ENCODE measurements at places on chromosomes 2 and 18.

- peak; percentile 54 for DNase-seq
Measured at GRCh38 chr2:238657132-238658053, 190.5 kb upstream of the TWIST2 start.

DNA sequence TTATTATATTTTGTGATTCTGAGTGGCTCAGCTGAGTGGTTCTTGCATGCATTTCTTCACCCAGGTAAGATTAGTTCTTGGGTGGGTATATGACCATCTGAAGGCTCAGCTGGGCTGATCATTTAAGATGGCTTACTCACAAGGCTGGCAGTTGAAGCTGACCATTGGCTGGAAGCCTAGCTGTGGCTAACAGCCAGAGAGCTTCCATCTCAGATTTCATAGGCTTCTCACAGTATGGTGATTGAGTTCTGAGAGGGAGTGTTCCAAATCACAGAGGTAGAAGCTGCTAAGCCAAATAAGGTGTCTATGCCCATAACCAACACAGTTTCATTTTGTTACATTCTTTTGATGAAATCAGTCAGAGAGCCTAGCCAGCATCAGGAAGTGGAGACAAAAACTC lies 117.4 kb upstream of the RPRM start:
- no peak for DNase-seq

DNA sequence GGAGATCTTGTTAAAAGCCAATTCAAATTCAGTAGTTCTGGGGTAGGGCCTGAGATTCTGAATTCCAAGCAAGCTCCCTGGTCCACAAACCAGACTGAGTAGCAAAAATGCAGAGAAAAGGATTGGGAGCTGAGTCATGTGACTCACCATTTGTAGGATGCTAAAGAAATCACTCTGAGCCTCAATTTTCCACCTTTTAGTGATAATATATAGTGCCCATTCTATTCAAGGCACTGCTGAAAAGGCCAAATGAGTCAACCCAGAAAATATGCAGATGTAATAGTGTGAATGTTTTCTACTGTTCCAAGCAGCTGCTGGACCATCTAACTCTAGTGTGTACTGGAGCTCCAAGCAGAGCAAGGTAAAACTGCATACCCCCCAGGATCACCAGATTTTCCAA lies 47.2 kb downstream of the SLC14A2 start:
- DNase-seq = peak; percentile 77

GRCh38 chr18:48885924-48886400 lies 64.8 kb downstream of the SMAD7 start:
- no peak for DNase-seq

DNA sequence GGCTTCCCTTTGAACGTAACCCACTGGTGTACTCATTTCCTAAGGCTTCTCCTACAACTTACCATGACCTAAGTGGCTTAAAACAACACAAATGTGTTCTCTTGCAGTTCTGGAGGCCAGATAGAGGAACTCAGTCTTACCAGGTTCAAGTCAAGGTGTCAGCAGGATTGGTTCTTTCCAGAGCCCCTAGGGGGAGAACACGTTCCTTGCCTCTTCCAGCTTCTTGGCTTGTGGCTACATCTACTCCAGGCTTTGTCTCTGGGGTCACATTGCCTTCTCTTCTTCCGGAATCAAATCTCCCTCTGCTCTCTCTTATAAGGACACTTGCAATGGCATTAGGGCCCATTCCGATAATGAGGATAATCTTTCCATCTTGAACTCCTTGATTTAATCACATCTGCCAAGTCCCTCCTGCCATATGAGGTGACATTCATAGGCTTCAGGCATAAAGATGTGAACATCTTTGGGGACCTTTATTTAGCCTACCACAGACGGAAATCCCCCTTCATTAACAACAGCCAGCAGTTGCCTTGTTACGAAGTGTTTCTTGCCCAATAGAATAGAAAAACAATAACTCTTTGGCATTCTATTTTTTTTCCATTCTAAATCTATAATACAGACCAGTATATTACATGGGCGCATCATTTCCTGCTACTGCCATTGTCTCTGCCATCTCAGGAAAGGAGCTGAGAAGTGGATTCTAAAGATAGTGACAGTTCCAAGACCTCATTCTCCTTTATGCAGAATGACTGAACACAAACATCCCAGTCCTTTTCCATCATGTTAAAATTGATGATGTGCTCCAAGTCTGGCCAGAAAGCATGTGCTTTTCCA lies 362.0 kb downstream of the ZNF521 start:
- no peak for DNase-seq

DNA sequence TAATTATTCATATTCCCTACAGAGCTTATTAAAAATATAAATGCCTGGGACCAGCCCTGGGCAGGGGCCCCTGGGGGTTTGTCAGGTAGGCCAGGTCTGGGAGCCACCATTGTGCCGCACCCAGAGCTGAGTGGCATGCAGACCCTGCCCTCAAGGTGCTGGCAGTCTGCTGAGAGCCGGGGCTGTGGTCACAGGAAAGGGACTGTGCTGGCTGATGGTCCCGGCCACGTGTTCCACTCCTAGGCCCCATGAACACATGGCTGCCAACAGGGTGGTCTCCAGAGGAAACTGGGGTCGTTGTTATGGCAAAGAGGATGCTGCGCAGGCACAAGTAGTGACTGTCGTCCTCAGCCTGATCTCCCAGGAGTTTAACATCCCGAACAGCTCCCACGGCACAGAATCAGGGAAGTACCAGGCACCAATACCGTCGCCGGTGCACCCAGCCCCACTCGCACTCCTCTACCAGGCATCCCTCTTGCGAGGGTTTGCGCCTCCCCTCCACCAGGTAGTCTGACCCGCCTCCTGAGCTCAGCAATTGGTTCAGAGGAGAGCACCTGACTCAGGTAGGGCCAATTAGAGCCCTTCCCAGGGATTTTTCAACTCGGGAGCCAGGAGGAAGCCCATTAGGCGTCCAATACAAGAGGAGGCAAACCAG lies 39.2 kb upstream of the BIN1 start:
- DNase-seq = no peak

DNA sequence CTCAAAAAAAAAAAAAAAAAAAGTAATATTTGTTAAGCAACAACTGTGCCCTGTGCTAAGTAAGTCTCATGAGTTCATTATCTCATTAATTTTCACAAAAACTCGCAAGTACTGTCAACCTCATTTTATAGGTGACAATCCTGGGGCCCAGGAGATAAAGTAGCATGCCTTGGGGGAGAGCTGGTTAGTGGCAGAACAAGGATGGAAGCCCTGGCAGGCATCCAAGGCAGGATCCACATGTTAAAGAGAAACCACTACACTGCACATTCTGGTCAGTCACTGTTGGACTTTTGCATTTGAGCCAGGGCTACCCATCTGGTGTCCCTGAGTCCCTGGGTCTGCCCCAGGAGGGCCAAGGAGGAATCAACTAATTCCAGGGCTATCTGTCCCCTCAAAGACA lies 54.6 kb downstream of the ZFP36L2 start:
- peak; percentile 61 for DNase-seq

DNA sequence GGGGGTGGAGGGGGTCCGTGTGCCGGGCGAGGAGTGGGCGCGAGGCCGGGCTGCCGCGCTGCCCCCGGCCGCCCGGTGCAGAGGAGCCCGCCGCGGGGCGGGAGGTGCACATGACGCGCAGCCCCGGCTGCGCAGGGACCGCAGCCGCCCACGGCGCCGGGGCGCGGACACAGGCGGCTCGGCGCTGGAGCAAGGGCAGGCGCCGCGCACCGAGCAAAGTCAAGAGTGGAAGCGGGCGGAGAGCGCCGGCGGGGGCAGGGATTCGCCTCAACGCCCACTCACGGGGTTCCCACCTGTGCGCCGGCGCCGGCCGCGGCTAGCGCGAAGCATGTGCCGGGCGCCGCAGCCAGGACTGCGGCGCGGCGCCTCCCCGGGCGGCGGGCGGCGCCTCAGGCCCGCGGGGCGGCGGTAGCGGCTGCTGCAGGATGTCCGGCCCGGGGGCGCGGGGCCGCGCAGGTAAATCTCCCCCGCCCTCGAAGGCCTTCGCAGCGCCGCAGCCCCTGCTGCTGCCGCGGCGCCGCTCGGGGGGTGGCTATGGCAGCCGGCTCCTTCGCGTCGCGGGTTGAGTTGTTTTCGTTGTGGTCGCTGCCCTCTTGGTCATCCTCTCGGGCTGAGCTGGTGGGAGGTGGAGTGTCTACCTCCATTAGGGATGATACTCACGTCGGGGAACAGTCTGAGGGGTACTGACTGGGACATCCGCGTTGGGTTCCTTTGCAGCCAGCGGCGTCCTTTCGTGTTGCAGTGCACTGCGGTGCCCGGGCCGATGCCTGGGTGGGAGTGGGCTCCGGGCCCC lies 216.3 kb upstream of the DTNA start:
- DNase-seq = no peak

DNA sequence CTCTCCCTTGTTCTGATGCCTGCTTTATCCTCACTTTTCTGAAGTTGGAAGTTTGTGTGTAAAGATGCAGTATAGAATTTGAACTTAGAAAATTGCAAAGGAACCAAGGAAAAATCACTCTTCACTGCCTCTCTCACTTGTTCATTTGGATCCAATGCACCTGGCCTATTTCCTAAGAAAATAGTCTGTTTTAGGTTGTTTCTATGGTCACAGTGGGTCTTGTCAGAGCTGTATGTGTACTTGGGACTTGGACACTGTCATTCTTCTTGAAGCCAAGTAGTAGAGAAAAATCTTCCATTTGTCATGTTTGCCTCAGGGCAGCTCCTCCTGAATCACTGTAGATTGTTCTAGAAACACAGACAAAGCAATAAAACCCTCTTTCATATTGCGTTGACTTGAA lies 80.3 kb upstream of the SESTD1 start:
- DNase-seq = peak; percentile 52

- no peak for DNase-seq
Measured at GRCh38 chr2:235498541-235498940, 4.7 kb downstream of the AGAP1 start.

DNA sequence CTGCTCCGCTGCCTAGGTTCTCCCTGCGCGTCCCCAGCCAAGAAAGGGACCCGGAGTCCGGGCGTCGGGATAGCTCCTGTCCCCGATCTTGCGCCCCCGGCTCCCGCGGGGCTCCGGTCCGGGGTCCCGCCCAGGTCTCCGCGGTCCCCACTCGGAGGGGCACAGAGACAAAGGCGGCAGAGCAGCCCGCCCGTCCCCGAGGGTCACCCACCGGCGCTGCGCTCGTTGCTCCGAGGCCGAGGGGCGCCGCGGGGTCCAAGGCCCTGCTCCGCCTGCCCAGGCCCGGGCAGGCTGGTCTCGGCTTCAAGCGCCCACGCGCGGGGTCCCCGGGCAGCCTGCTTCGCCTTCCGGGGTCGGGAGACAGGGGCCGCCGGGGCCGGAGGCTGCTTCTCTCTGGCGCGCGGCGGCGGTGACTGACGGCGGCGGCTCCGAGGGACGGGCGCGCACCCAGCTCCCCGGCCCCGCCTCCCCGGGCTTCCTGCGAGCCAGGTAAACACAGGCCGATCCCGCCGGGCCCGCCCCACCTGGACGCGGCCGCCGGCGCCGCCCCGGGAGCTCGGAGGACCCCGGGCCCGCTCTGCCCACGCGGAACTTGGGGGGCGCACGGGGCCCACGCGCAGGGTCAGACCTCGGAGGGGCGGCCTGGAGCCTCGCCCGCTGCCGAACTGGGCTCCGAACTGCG lies at the start of gene MBP:
Gene MBP (minus strand): TSS at position 415 of the 682 bp plus-strand sequence. CDS start 27,522 bp downstream, outside the sequence.
- DNase-seq = no peak

DNA sequence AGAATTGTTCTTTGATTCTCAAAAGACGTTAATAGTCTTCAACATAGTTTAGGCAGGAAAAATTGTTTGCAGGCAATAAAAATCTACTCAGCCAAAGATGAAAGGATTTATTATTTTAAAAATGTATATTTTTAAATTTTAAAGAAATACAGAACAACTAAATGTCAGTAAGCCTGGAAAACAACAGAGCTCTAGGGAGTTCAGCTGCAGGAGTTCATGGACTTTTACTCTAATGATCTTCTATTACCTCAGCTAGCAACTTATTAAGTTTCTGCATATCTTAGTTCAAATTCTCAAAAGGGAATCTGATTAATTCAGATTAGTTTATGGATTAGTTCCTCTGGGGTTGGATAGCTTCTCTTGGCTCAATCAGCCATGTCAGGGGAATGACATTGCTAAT lies 17.9 kb upstream of the XIRP2 start:
- DNase-seq = no peak
